Activated T-helper 1 cell treated with Interleukin-2 at 50 U/mL for 16 hours (primary cell): ENCODE measurements at places on chromosomes 4 and X.

DNA sequence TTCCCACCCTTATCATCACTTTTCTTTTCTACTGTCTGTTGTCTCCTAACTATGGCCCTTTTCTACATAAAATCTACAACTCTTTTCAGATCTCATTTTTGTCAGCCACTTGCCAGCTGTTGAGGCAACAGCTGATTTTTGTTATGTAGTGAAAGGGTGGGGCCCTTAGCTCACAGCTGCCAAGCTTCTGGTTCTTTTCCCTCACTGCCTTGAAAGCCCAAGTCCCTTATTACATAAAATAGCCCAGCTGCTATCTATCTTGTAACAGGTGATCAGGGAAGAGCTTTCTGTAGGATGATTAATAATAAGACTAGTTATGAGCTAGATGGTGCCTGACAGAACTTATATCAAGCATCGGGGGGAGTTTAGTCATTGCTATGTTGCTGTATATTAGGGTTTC is 45.9 kb downstream of the ADGRL3 start:
- DNase-seq: no peak

GRCh38 chr4:140637836-140638235 is 69.1 kb upstream of the UCP1 start:
- DNase-seq: no peak

GRCh38 chrX:19593690-19594089 is 78.4 kb upstream of the MAP3K15 start:
- no peak for DNase-seq

DNA sequence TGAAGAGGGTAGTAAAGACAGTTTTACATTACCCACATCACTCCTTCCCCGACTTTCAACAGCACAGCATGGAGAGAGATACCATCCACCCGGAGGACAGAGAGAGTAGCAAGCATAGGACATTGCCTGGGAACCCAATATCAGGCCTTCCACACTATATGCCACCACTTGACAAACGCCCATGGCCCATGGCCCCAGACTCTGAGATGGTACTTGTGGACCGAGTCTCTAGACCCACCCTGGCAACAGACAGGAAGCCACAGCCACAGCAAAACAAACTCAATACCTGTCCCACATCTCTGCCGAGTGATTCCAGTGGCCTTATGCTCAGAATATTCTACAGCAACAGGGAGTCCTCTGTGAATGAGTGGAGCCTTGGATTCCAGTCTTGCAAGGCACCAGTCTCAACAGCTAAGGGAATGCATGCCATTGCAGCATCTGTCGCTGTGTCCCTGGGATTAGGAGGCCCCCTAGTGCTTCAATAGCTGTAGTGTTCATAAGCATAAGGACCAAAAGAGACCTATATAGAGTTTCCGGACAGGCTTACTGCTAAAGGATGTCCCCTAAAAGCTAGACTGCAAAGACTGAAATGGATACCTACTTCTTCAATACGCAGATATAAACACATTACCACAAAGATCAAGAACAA is 14.7 kb upstream of the CT55 start:
- DNase-seq: no peak

GRCh38 chrX:30302956-30303355 is 6.2 kb downstream of the NR0B1 start:
- no peak for DNase-seq

DNA sequence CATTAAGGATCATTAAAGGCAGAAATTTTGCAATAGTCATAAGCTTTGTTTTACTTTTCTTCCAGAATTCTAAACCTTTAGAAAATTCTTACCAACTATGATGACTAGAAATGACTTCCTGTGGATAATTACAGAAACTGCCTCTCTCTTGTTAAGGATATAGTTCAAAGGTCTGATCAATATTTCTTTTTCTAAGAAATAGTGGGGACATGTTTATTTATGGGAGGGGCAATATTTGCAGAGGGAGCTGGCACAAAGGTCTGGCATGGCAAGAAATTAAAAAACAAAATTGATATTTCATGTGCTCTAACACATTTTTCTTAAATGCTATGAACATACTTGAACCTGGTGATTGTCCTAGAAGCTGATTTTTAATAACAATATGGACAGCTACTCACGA is 448.9 kb downstream of the KCTD8 start:
- DNase-seq: no peak

DNA sequence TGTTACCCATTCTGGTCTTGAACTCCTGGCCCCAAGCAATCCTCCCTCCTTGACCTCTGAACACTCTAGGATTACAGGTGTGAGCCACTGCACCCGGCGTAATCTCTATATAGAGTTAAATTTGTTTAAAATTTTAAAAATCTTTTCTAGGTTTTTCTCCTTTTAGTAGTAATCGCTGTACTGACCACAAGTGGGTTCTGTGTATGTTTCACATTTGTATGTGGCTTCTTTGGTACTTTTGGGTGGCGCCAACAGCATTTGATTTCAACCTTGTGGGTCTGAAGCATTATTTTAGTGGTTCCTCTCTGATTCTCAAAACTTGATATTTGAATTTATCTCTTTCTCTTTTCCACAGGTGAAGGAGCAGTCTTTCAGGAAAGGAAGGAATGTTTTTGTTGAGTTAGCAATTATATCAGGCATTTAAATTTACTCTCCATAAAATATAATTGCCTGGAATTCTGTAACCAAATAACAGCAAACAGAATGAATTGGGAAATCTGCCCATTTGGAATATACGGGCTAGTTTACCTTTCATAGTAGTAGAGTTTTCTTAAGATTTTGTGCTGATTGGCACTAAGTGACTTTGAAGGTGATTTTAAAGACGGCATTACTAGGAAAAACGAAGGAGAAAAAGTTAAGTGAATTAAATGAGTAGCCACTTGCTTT is 29.5 kb downstream of the ARHGAP10 start:
- no peak for DNase-seq

DNA sequence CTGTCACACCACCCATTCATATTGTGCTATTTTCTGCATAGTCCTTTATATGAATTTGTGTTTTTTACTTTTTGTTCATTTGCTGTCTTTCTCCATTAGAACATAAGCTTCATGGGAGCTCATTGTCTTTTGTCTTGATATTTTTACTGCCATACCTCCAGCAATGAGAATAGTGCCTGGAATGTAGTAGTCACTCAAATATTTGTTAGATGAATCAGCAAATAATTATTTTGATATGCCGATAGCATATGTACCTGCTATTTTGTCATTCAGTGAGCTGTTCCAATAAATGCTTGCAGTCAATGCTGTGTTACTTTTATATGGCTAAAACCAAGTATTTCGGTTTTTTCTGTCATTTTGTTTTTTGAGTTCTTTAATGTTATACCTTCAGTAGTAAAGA is 43.5 kb upstream of the SLC25A31 start:
- no peak for DNase-seq

GRCh38 chrX:71941776-71942175 is 31.1 kb downstream of the NHSL2 start:
- DNase-seq: no peak
